ENCODE measurements at places on chromosomes 3 and 15.

- DNase-seq = no peak
These were observed 79.2 kb downstream of the EFL1 start for GRCh38 chr15:82183121-82184031.

- no peak for DNase-seq
These were observed 262.1 kb downstream of the IL20RB start for GRCh38 chr3:137219801-137220445.

- no peak for DNase-seq
These were observed 234.7 kb downstream of the CDIN1 start for GRCh38 chr15:36814105-36814504.

DNA sequence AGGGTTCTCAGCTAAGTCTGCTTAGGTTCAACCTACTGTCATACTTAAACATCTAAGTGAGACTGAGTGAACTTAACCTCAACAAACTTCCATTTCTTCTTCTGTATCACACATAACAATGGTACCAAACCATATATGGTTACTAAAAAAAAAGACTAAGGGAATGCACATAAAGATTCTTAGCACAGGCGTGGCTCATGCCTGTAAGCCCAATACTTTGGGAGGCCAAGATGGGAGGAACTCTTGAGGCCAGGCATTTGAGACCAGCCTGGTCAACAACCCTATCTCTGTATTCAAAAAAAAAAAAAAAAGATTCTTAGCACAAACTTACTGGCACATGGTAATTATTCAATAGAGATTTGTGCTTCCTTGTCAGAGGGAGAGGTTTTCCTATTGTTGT, 57.9 kb downstream of the ACAP2 start:
- no peak for DNase-seq

GRCh38 chr3:133448478-133449122, 48.7 kb downstream of the BFSP2 start:
- DNase-seq = no peak

- DNase-seq = no peak
These were observed 133.4 kb downstream of the CHST2 start for GRCh38 chr3:143252931-143253330.

DNA sequence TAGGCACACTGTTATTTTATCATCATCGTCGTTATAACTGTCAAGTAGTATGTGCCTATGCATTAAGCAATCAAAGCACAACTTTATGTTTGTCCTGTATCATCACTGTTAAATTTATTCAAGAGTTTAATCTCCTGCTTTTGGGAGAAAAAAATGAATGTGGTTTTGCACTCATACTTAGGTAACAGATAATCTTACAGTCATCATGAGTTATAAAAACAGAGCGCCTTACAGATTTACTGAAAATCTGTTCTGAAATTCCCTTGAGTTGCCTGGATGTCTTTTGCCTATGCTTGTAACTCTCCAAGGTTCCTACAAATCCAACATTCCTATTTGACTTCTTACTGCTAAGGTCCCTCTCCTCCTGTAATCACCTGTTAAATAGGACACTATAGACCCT, 307.3 kb downstream of the ZIC4 start:
- DNase-seq = no peak

DNA sequence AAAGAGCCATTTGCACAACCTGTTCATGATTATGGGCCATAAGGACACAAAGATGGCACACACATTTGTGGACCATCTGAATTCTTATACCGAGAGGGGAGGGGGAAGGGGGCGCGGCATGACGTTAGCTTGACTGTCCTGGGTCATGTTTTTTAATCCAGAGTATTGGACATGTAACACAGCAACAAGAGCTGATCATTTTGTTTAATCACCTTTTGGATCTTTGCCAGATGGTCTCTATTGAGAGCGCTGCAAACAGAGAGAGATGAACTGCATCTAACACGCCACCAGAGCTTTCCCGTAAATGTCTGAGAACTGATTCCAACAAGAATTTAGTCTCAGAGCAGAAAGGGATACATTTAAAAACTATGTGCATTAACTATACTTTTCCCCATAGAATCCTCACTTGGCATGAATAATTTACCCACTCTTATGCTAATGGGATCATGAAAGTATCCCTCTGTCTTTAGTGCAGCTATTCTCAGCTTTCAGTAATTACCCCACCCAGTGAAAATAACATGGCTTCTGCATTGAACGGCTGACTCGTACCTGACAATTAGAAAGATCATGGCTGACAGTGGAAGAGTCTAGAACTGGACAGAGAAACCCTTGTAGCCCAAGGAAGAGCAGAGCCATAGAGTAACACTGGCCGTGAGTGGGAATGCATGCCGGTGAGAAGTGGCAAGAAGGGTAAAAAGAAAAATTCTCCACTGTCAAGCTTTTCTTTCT, 22.6 kb downstream of the MEIS2 start:
- no peak for DNase-seq

GRCh38 chr3:138964264-138964663, 17.2 kb downstream of the FOXL2NB start:
- DNase-seq = no peak

DNA sequence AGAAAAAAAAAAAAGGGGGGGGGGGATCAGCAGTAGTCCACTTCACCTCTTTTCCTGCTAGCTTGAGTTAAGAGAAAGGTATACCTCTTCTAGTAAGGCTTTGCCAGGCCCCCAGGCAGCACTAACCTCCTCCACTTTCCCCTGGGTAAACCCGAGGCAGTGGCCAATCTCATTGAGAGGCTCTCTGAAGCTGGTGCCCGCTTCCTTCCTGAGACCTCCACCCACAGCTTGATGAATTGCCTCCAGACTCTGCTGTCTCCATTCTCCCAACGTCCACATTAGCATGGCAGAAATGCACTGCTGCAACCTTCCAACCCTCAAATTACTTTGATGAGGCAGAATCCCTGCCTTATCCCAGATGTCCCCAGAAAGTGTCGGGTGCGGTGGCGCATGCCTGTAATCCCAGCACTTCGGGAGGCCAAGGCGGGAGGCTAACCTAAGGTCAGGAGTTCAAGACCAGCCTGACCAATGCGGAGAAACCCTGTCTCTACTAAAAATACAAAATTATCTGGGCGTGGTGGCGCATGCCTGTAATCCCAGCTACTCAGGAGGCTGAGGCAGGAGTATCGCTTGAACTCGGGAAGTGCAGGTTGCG, 15.3 kb downstream of the RLBP1 start:
- no peak for DNase-seq

Measured in NCI-H446 treated with DMSO at 0.1 percent for 48 hours (cell line).